Tongue (tissue), 3 donors: ENCODE measurements at places on chromosomes 5 and 9. TPM values are rescaled to one million over a fixed set of nuclear protein-coding genes. Genes with fewer than 3 reads are reported as not detected.

DNA sequence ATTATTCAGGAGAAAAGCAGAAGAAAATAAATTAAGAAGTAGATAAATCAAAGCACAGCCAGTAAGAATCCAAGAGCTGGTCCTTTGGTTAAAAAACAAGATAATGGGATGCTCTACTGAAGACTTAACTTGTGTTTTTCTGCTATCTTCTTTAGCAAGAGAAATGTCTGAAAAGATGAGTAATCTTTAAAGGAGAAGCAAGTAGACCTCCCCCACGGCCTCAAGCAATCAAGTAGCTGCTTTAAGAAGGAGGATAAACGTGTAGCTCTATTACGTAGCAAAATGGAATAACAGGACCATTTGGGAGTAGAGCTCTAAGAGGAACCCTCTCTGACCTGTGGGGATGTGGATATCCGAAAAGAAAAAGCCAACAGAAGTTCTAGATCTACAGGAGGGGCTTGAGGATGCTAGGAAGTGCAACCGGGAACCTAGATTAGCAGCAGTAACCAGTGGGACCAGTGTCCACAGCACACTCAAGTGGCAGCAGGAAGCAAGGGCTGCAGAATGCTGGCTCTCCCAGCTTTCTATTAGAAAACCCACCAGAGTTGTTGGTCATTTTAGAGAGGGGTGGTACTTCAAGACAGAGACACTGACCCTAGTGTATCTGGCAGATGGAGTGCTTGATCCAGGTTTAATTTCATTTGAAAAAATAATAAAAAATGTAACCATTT lies 185.4 kb downstream of the GABBR2 start:
- DNase-seq, result no peak

GRCh38 chr5:112063191-112063590 lies 306.2 kb upstream of the NREP start:
- no peak for DNase-seq

DNA sequence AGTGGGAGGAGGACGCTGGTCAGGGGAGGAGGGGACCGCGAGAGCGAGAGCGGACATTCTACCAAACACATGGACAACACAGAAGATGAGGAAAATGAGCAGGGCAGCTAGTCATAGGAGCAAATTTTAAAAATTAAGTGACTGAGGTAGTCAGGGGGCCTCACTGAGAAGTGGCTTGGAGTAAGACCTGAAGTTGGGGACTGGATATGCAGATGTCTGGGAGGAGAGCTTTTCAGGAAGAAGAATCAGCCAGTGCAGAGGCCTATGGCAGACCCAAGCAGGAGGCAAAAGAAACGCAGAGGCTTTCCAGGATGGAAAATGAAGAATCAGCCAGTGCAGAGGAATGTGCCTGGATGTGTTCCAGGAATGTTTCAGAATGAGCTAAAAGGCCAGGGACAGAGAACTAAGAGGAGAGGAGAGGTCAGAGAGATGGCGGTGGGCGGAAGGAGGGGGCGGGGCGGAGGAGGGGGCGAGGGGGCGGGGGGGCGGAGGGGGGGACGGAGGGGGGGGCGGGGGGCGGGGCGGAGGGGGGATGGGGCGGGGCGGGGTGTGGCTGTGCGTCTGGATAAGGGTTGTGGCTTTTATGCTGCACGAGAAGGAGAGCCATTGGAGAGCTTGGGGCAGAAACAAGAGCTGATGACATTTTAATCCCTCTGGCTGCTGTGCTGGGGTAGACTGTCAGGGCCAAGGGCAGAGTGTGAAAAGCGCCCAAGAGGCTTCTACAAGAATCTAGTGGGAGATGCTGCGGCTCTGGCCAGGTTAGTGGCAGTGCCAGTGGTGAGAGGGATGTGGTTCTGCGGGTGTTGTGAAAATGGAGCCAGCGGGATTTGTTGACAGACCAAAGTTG lies 129.6 kb downstream of the KCNIP1 start:
- peak; percentile 90 for DNase-seq

DNA sequence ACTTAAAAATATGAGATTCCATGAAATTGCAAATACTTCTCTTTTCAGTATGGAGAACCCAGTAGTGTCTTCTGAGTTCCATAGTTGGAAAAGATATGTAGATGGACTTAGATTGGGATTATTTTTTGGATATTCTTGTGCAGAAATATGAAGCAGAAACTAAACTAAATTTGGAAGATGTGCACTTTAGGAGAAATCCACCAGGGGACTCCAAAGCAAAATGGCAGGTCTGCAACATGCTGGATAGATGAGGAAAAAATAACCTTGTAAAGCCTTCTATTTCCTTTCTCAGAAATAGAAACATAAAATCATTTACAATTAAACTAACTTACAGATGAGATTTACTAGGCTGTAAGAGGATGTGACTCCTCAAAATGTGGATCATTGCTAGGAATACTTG lies 49.2 kb upstream of the MINAR2 start:
- DNase-seq, result no peak

- DNase-seq, result no peak
Observed at GRCh38 chr9:35948901-35949318, 9.0 kb downstream of the OR2S2 start.

DNA sequence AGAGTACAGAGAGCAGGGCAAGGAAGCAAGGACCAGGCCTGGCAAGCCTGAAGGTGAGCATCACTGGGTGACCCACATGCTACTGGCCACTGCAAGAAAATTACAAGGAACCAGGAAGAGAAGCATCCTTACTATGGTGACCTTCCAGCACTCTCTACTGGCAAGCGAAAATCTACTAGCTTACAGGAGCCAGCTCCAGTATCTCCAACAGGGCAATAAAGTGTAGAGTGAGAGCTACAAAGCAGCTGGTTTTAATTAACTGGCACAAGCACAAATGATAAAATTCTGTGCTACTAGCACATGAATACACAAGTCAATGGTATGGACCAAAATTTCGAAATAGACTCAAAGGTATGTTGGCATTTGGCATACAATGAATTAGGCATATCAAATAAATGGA lies 113.3 kb upstream of the CAST start:
- no peak for DNase-seq

PCDHGA10 gene
- total RNA-seq, result 6.1 TPM
